ENCODE measurements at places on chromosomes 12 and 14. TPM values are rescaled to one million over a fixed set of nuclear protein-coding genes. Genes with fewer than 3 reads are reported as not detected.

Gene RPAP3
- 13.6 TPM for total RNA-seq

Gene PRKD1
- 40.5 TPM for total RNA-seq

Gene NXPH4
- 49.1 TPM for total RNA-seq

Gene GUCY2C
- total RNA-seq = not detected

Gene BEGAIN
- 0.78 TPM for total RNA-seq

Gene IL31
- not detected for total RNA-seq

Gene NELL2
- total RNA-seq = not detected

Gene EIF2B2
- total RNA-seq = 41.9 TPM

Gene FAM90A1
- total RNA-seq = 0.13 TPM

Gene RILPL2
- 4.6 TPM for total RNA-seq

Gene RASSF9
- 3.9 TPM for total RNA-seq

Gene SALL2
- total RNA-seq = 5.0 TPM

Gene BEST3
- not detected for total RNA-seq

Gene C14orf180
- total RNA-seq = not detected

Gene TMEM233
- 6.7 TPM for total RNA-seq

Gene CISTR
- not detected for total RNA-seq

Gene RAB15
- 5.2 TPM for total RNA-seq

Gene YBX3
- 116 TPM for total RNA-seq

Gene CCDC38
- total RNA-seq = not detected

Gene CABP1
- 21.4 TPM for total RNA-seq

Gene PIWIL1
- total RNA-seq = not detected

Gene RNF31
- total RNA-seq = 35.1 TPM

Gene HELB
- 5.0 TPM for total RNA-seq

Gene SLC17A8
- not detected for total RNA-seq

Gene TXNDC16
- total RNA-seq = 4.9 TPM

Gene PLEKHG7
- total RNA-seq = not detected

Data from smooth muscle cell of the pulmonary artery (primary cell).